CD4-positive, alpha-beta T cell treated with Interleukin-12 subunit alpha and Interleukin-12 subunit beta, for 1 hour (primary cell): ENCODE measurements at places on chromosomes 4 and X.

DNA sequence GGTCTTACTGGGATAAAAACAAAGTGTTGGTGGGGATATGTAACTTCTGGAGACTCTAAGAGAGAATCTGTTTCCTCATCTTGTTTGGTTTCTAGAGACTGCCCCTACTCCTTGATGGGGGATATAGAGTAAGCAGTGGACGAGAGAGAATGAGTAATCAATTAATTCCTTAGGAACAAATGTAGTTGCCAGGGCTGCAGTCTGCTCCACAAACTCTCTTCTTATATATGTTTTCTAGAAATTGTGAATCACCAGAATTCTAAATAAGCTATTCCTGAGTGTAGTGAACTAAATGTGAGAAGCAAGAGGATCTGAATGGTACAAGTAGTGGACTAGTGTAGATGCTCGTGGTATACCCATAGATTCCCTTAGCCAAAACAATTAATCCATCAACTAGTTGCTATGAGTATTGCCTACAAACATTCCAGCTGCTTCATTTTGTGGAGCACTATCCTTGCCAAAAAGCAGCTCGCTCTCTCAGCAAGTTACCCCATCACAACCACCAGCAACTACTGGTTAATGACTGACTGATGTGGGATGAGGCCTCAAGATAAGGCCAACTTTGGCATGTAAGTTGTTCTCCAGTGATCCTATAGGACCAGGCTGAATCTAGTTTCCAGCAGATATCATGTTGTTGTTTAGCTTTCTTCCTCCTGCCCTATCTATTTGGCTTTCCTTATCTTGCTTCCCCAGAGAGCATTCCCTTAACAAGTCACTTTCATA is 273.0 kb downstream of the SLC7A11 start:
- DNase-seq = no peak

GRCh38 chr4:149292425-149293007 is 523.1 kb downstream of the IQCM start:
- DNase-seq = no peak

DNA sequence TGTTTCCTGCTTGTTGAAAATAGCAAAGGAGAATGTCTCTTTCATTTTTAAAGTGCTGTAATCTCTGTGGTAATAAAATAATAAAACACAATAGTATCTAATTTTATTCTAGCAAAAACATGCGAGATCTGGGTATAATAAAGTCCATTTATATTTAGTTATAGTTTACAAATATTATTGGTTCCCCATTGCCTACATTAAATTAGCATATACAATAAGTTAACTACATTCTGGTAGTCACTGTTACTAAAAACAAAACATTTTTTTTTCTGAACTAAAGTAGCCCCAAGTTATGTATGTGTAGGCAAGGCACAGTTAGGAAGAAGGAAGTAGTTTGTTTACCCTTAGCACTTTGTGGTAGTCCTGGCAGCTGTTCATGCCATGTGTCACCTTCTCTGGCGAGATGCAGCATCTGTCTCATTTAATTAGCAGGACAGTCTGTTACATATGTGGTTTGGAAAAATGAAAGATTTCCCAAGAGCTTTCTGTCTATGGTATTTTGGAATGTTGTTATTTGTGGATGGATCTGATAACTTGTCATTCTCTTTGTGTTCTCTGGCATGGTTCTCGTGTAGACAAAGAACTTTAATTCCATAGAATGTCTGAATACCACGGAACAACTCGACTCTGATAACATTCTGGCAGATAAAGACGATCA is 231.3 kb upstream of the PITX2 start:
- no peak for DNase-seq

- no peak for DNase-seq
Measured at GRCh38 chrX:18160369-18160768, 60.3 kb downstream of the BEND2 start.
